ENCODE measurements at places on chromosomes 16 and 17.
A peak's percentile ranks its signal among the peaks of the same experiment; 100 is the strongest.

DNA sequence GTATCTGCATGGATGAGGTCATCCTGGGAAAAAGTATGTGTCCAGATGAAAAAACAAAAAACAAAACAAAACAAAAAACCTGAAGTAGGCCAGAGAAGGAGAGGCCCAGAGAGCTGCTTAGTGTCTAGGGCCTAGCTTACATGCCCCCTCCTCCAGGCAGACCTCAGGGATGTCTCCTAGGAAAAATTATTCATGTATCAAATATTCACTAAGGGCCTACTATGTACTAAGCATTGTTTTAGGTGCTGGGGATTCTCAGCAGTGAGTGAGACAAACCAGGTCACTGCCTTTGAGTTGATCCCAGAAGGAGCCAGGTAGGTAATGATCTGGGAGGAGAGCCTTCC lies 49.5 kb downstream of the IRX6 start:
- DNase-seq = no peak

- DNase-seq = no peak
Measured at GRCh38 chr16:55982597-55982996, 107.4 kb upstream of the CES5A start.

DNA sequence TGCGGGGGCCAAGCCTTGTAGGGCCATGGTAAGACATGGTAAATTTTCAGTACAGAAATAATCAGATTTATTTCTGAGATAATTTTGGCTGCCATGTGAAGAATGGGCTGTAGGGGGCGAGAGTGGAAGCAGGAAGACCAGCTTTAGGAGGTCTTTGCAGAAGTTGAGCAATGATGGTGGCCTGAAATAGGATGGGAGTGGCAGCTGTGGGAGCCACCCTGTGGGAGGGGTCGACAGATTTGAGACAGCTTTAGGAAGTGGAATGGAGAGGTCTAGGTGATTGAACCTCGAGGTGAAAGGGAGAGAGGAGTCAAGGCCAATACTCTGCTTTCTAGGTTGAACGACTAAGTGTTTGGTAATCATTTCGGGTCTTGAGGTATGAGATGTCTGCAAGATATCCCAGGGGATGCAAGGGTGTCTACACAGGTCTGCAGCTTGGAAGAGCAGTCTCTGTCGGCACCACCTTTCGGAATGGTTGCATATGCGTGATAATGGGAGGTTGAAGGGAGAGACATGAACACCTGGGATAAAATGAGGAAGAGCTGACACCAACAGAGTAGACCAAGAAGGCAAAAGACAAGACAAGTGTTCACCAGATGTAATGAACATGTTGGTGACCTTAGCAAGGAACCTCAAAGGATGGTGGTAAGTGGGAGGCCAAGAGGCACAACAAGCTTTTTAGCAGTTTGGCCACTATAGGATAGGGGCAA lies 4.2 kb upstream of the ATXN7L3 start:
- DNase-seq = peak; percentile 88

GRCh38 chr16:80806927-80807340 lies 2.5 kb upstream of the CDYL2 start:
- DNase-seq = no peak

DNA sequence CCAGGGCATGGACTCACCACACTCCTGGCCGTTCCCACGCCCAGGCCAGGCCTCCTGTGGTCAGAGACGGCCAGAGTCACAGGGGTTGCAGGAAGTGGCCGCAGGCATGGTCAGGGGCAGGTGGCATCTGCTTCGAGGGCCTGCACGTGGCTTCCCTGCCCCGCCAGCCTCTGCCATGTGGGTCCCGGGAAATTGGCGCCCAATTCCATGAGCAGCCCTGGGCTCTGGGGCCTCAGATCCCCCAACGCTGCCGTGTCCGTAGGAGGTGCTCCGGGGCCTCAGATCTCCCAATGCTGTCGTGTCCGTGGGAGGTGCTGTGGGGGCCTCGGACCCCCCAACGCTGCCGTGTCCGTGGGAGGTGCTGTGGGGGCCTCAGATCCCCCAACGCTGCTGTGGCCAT lies 9.7 kb upstream of the SSTR5 start:
- DNase-seq = no peak

DNA sequence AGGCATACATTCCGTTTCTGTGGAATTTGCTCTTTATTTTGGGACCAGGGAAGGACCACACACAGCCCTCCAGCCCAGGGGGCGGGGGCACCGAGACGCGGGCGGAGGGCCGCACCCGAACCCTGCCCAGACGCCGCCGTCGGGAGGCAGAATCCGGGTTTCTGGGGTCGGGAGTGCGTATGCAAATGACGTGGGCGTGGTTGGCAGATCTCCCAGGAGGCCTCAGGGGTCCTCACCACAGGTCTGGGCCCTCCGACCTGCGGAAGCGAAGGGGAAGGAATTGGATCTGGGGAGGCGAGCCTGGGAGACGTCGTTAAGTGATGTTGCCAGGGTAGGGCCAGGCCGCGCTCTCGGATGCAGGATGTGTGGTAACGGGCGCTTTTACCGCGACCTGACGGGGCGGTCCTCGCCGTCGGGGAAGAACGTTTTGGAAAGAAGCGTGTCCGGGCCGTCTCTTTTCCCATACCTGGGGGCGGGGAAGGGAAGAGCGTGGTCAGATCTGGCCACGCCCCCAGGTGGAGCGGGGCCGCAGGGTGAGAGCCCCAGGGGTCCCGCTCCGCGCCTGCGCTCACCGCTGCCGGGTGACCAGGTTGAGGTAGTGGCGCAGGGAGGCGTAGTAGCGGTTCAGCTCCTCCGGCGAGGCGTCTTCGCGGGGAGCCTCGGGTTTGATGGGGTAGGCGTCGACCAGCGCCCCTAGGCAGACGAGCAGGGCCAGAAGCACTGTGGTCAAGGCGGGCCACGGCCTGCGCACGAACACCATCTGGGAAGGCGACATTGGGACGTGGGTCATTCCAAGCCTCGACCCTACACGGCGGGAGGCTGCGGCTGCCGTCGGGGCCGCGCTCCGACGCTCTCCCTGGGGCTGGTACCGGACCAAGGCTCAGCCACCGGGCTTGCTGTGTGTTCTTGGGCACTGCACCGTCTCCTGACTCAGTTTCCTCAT lies 745 bp downstream of the PYY start:
- DNase-seq = no peak

GRCh38 chr17:62653826-62654761 lies 26.6 kb downstream of the MRC2 start:
- no peak for DNase-seq

- no peak for DNase-seq
Measured at GRCh38 chr17:55806745-55807495, 56.1 kb downstream of the PCTP start.

DNA sequence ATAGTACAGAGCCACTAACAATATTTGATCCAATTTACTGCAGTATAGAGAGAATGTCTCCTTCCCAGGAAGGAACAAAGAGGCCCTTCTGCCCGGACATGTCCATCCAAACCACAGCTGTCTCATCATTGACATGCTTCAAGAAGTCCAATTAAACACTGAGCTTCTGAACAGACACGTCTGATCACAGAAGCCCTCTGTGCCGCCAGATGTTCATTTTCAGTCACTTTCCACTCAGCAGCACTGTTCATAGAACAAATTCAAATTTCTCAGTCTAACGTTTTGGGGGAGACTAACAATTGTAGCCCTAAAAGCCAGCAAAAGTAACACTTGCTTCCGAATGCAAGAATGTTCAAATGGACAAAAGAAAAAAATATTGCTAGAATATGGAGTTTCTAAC lies 15.3 kb downstream of the ZC3H7A start:
- DNase-seq = no peak

- no peak for DNase-seq
Measured at GRCh38 chr17:74326506-74326905, 480 bp downstream of the KIF19 start.

DNA sequence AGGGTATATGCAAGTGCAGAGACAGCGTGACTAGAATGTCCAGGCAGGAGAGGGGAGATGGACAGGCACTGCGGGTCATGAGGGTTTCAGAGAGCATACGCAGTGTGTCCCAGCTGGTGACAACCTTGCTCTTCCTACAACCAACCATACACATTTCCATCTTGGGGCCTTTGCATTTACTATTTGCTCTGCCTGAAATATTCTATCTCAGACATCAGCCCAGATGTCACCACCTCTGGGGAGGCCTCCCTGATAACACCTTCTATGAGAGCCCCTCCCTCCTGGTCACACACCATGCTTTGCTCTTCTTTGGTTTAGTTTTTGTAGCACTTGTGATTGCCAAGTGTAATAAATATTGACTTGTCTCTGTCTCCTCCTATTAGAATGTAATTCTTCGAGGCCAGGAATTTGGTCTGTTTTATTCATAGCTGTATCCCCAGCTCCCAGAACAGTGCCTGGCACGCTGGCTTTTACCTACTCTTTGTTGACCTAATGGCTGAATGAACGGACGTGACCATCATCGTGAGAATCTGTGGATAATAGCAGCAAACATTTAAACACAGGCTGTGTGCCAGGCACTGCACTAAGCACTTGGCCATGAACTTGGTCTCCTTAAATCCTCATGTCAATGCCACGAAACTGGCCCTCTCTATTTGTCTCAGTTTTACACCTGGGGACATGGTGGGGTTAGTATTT lies 51.9 kb downstream of the PLCG2 start:
- DNase-seq = no peak

- no peak for DNase-seq
Measured at GRCh38 chr17:1227917-1228780, 42.1 kb upstream of the BHLHA9 start.

GRCh38 chr17:40560592-40561293 lies 4.5 kb downstream of the CCR7 start:
- DNase-seq = peak; percentile 63

GRCh38 chr16:30375864-30376263 lies 1.3 kb downstream of the MYL11 start:
- no peak for DNase-seq

DNA sequence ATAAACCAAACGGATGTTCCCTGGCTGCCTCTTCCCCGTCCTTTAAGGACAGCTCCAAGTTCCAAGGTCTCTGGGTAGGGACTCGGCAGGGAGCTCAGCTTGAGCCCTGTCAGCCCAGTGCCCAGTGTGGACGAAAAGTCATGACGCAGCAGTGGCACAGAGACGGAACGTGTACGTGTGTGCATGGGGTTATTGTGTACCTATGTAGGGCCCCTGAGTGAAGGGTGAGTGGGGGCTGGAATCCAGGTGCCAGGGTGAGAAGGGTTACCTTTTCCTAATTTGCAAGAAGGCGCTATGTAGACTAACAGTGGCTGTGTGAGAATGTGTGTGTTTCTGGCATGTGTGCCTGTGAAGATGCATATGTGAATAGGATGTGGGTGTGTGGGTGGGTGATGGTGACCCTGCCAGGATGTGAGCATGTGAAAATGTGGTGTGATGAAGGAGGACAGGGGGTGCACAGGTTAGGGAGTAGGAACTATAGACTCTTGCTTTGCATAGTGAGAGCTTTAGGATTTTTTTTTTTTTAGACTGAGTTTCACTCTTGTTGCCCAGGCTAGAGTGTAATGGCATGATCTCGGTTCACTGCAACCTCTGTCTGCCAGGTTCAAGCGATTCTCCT lies 6.0 kb downstream of the SCN4A start:
- DNase-seq = peak; percentile 54

DNA sequence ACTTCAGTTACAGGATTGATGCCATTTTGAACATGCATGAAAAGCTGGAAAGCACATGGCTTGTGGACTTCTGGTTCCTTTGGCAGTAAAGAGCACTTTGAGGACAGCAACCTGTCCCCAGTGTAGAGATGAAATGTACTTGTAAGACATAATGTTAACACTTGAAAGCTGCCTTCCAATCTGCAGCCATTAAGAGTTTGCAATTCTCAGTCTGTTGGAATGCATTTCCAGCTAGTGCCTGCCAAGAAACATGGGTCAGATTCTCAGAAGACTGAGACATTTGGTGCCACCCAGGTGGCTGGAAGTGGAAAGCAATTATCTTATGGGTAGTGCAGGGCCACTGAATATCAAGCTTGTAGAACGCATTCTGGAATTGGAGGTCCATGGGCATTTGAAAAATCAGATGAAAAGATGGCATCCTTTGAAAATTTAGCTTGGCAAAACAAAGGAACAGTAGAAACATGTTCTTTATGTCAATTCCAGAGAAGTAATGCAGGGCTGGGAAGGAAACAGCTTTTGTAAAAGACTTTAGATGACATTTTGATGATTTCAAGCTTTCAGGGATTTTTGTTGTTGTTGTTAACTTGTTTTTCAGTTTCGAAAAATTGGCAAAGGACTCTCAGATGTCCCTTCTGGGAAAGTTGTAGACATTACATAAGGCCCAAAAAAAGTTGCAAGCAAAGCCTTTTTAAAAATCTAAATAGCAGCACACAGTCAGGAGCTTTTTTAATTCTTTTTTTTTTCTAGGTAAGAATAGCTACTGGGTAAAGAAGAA lies 147.0 kb downstream of the ABCA8 start:
- no peak for DNase-seq

DNA sequence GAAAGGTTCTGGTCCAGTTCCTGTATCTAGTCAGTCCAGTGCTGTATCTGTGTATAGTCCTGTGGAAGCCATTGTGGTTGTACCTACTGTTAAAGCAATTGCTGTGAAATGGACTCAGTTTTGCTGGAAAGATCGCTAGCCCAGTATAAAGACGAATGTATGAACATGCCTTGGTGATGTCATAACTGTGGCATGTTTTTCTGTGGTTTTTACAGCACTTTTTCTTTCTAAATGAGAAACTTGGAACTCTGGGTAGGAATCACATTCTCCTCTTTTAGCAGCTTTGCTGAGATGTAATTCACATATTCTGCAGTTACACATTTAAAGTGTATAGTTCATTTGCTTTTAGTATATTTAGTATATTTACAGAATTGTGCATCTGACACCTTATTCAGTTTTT lies 58.1 kb downstream of the MAP2K4 start:
- DNase-seq = no peak

- DNase-seq = no peak
Measured at GRCh38 chr17:67413388-67413787, 36.3 kb downstream of the PITPNC1 start.

DNA sequence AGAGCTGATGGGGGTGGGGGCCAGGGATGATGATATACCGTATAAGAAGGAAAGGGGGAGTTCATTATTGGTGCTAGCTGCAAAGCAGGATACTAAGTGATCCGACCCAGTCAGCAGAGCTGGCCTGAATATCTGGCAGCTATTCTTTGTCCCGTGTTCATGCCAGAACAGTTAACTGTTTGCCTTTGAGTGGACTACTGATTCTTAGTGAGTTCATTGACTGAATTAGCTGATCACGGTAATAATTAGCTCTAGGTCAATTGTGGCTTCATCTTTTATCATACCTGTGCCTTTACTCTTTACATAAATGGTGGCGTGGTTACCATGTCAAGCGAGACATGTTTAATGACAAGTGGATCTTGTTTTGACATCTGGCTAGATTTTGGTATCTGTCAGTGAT lies 5.3 kb downstream of the KPNB1 start:
- DNase-seq = no peak

GRCh38 chr16:68492543-68493411 lies 44.5 kb upstream of the SMPD3 start:
- DNase-seq = no peak

Measured in Jurkat, Clone E6-1 (cell line).